Hindlimb muscle (tissue), 1 donor: ENCODE measurements at places on chromosomes 3 and 15.
A peak's percentile ranks its signal among the peaks of the same experiment; 100 is the strongest.

DNA sequence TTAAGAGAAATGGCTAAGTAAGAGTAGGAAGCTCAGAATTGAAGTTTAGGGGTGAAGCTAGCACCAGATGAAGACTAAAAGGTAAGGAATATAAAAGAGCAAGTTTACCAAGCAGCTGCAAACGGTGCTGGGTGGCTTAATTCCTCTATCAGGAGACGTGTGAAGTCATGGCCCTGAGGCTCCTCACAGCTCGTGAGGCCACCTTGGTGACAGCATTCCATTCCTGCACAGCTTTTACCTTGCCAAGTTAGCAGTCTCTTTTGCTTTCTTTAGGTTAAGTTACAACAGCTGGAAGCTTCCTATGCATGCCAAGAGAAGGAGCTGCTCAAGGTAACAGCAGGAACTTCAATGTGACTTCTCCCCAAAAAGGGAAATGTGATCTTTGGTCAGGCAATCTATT is 6.4 kb downstream of the TMCO5A start:
- no peak for DNase-seq

- DNase-seq = no peak
These were observed 413.7 kb upstream of the TBL1XR1 start for GRCh38 chr3:177610686-177611633.

- DNase-seq = peak; percentile 63
These were observed 1122.0 kb downstream of the ROBO1 start for GRCh38 chr3:78645628-78646310.

DNA sequence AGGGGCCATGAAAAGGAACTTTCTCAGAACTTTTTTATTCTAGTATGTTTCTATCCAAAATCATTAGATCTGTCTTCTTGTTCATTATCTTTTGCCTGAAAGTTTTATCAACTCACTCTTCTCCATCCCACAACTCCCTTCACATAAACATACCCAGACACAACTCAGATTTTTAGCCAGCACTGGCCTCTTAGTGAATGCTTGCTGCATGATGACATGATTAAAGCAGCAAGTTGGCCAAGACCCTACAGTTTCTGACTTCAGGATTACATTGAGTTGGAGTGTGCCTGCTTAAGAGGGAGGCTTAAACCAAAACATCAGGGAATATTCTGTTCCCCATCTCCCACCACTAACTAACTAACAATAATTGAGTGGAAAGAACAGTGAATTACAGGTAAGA is 38.1 kb downstream of the PLSCR2 start:
- no peak for DNase-seq

DNA sequence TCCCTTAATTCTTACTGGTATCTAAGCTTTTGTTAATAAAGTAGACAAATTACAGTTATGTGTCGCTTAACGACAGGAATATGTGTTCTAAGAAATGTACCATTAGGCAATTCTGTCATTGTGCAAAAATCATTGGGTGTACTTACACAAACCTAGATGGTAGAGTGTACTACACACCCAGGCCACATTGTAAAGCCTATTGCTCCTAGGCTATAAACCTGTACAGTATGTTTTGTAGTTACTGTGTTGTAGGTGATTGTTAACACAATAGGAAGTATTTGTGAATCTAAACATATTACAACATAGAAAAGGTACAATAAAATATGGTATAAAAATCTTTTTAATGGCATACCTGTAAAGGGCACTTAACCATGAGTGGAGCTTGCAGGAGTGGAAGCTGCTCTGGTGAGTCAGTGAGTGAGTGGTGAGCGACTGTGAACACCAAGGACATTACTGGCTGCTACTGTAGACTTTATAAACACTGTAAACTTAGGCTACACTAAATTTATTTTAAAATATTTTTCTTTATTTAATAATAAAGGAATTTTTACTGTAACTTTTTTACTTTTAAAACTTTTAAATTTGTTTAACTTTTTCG is 47.4 kb downstream of the FSIP1 start:
- DNase-seq = no peak

DNA sequence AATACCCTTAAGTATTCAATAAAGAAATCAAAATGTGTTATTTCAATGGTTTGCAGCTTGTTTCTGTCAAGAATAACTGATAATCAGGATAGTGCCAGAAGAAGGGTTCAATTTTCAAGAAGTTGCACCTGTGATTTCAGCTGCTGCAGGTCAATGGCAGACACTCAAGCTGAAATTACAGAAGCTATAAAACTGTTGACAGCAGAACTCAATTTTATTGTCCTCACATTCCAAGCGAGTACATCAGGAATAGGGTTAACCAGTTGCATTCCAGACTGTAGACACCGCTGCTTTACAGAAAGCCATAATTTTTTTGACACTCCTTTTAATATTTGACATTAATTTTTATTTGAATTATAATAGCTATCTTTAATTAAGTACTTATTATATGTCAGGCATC is 364.1 kb downstream of the CGGBP1 start:
- no peak for DNase-seq

GRCh38 chr3:180311242-180311641 is 274.5 kb upstream of the PEX5L start:
- DNase-seq = no peak

DNA sequence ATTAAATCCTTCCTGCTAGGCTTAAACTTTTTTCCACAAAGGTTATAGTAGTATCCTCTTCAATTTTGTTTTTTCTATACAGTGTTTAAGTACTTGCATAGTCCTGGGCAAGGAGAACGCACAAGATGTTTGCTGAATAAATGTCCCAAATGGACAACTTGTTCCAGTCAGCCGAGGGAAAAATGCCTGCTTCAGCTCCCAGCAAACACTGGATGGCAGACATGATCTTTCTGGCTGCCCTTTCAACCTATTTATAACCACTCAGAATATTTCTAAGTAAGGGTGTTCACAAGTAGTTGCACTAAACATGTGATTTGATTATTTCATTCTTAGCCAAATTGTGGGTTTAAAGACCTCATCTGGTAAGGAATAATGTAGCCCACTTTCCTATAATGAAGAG is 29.8 kb downstream of the GNB4 start:
- peak; percentile 41 for DNase-seq

- no peak for DNase-seq
These were observed 829.5 kb downstream of the VGLL3 start for GRCh38 chr3:86161493-86161892.

DNA sequence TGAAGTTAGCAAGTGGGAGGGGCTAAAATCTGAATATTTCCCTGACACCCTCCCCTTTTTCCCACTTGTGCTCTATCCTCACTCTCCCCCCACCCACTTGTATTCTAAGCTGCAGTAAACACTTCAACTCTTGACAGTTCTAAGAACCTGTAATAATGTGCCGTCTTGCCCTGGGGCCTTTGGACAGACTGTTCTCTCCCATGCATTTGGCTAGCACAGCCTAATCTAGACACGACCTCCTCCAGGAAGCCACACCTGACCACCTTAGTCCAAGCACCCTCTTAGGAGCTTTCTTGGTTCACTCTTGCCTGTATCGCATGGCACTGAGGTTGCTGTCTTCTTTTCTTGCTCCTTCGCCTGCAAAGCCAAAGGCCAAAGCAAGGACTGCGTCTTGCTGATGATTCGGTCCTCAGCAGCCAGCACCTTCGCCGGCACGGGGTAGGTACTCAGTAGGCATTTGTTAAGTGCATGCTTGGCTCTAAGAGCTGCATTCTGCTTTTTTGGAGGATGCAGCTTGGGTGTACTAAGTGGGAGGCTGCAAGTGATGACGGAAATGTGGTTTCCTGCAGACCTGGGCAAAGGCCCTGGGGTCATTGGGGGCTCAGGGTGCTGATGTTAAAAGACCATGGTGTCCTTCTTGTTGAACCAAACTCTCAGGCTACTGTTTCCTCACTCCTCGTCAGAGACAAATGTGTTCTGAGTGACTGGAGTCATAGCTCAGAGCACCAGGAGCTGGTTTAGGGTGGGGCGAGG is 2.0 kb upstream of the ZNF710 start:
- no peak for DNase-seq

- DNase-seq = no peak
These were observed 82.7 kb downstream of the SLC25A26 start for GRCh38 chr3:66303491-66303901.

GRCh38 chr3:94158512-94158911 is 95.7 kb downstream of the NSUN3 start:
- no peak for DNase-seq

DNA sequence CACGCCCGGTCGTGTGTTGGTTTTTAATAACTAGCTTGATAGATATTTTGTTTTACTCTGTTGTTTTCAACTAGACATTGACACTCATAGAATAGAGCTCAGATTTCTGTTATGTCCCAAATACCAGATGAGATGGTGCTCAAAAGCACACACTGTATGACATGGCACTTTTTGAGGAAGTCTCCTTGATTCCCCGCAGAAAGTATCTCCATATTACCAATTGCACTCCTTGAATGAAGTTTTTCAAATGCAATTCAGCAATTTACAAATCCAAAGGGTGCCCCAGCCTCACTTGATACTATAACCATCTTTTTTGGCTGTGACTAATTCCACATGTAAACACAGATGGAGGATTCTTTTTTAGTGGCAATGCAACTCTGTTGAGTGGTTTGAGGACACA is 92.0 kb upstream of the IGF1R start:
- no peak for DNase-seq

DNA sequence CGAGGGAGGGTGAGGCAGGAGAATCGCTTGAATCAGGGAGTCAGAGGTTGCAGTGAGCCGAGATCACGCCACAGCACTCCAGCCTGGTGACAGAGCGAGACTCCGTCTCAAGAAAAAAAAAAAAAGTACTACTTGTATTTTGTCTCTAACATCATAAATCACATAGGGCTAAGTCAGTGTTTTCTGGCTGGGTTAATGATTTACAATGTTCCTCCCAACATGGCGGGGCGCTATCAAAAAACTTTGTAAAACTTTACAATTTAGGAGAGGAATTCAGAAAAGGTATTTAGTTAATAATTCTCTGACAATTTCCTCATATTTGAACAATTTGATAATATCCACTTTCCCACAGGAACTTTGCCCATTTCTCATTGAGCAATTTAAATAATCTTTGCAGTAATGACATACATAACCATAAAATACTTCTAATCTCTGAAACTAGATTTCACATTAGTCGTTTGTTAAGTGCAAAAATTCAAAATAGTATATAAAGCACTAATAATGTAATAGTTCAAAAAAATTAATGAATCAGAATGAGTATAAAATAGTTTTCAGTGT is 26.6 kb upstream of the B3GNT5 start:
- DNase-seq = no peak

GRCh38 chr3:124510290-124510689 is 220.0 kb upstream of the UMPS start:
- DNase-seq = no peak

GRCh38 chr3:114152519-114153151 is 26.2 kb downstream of the DRD3 start:
- peak; percentile 78 for DNase-seq

GRCh38 chr15:90941038-90941437 is 6.0 kb downstream of the UNC45A start:
- DNase-seq = no peak
